Inflammatory macrophage (primary cell): ENCODE measurements at places on chromosomes 4 and X.

- no peak for DNase-seq
These were observed 145.2 kb upstream of the FTHL17 start for GRCh38 chrX:31217084-31217483.

GRCh38 chr4:176824645-176825366, 32.1 kb upstream of the VEGFC start:
- no peak for DNase-seq

DNA sequence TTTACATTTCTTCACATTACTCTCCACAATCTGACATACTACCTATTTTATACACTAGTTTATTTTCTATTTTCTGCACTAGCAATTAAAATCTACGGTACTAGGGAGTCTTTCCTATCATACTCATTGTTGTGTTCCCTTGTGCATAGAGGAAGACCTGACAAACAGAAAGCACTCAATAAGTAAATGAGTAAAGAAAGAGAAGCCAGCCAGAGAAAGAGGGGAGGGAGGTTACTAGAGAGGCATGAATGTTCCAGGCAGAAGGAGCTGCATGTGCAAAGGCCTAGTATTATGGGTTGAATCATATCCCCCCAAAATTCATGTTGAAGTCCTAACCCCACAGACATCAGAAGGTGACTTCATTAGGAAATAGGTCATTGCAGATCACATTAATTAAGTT, 114.0 kb downstream of the ZAR1 start:
- DNase-seq, result no peak

- DNase-seq, result no peak
These were observed 11.1 kb downstream of the NELFA start for GRCh38 chr4:1997712-1998111.

- no peak for DNase-seq
These were observed 34.1 kb downstream of the PDHA1 start for GRCh38 chrX:19377799-19378198.

- DNase-seq, result peak; percentile 48
These were observed 366.0 kb upstream of the FGF13 start for GRCh38 chrX:139077281-139078250.

- no peak for DNase-seq
These were observed 38.5 kb downstream of the GPM6A start for GRCh38 chr4:175773566-175773965.

- no peak for DNase-seq
These were observed 230.2 kb upstream of the STK26 start for GRCh38 chrX:131792789-131793462.

DNA sequence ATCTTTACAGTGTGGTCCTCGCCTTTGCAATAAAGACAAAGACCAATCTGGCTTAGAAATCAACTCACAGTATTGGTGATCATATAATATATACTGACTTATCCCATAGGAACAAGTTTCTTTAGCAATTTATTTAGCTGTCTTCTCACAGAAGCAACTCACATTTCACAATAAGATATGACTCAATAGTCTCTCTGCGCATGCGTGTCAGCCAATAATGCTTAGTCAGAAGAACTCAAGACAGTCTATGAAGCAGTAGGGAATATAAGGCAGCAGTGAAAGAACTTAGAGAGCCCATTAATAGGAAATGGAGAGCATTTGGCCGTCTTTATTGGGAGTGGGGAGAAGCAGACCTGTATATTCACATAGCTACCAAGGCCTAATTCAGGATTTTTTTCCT, 216.7 kb downstream of the IL13RA2 start:
- no peak for DNase-seq

DNA sequence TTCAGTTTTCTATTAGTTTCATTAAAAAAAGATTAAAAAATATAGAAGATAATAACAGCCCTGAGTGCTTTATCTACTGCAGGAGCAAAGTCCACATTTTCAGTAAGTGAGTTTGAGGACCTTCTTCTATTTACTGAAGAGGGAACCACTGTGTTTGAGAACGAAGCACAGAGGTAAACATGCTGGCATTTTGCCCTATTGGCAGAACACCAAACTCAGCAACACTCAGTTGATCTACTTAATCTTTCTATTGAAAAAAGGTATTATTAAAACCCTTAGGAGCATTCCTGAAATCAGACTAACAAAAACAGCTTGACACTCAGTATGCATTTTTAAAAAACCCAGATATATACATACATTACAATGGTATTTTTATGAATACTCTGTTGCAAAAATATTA, 1496.7 kb downstream of the TECRL start:
- DNase-seq, result no peak

GRCh38 chr4:152601156-152601555, 65.3 kb upstream of the FBXW7 start:
- no peak for DNase-seq

- DNase-seq, result no peak
These were observed 69.4 kb downstream of the NSG1 start for GRCh38 chr4:4456351-4456750.

DNA sequence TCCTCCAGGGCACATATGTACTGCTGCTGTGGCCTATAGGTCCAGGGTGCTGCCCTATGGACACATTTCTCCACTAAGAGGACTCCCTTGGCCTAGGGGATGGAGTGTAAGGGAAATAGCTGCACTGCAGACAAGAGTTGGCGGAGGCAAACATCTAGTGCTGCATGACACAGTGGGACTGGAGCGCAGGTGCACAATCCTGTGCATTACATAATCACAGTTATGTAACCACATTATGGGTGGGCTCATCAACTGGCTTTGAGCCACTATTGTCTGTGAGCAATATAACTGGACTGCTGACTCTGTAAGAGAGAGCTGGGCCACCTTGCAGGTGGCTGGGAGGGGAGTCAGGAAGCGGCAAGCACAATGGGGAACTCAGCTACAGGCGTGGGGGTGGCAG, 3.2 kb upstream of the TIGD2 start:
- DNase-seq, result no peak

DNA sequence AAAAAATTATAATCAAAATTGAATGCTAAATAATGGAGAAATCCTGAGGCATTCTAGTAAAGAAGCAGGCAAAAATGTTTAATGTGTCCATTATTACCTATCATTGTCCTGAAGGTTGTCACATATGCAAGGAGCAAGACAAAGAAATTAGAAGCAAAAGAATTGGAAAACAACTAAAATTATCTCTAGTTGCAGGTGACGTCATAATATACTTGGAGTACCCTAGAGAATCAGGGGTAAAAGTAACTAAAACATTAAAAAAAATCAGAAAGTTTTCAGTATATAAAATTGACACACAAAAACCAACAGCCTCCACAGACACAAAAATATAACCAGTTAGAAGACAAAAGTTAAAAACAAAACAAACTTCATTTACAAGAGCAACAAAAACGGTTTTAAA, 21.4 kb downstream of the MAGEA1 start:
- no peak for DNase-seq

DNA sequence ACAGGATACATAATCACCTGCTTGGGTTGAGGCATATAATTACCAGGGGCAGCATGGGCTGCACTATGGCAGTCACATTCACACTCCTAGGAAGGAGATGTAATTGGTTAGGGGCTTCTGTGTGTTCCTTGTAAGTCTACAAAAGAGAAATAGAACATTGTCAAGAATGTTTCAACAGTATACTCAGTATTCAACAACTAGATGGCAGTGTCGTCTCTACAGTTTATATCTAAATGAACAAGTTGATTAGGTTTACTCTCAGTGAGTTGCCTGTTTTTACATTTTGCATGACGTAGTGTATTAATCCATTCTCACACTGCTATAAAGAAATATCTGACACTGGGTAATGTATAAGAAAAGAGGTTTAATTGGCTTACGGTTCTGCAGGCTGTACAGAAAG, 50.5 kb upstream of the RAB33B start:
- no peak for DNase-seq

- no peak for DNase-seq
These were observed 10.2 kb downstream of the DCUN1D4 start for GRCh38 chr4:51853027-51853682.

GRCh38 chr4:140049849-140050637, 103.9 kb downstream of the MAML3 start:
- DNase-seq, result no peak

DNA sequence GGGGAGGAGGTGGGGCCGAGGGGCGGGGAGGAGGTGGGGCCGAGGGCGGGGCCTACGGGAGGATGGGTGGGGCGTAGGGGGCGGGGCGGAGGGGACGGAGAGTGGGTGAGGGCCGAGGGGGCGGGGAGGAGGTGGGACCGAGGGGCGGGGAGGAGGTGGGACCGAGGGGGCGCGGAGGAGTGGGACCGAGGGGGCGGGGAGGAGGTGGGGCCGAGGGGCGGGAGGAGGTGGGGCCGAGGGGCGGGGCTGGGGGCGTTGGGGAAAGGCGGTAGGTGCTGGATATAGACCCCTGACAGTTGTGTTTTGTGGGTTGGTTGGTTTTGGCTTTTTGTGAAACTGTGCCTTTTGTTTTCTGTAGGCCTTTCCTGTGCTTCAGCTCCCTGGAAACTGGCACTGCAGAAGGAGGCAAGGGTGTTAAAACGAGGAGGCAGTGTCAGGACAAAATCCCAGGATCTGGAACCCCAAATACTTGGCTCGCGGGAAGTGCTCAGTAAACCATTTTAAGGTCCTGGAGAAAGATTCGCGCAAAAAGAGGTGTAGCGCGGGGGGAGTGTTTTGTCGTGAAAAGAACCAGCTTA, 580 bp upstream of the MMGT1 start:
- peak; percentile 3 for DNase-seq

GRCh38 chr4:33975995-33976394, 2268.3 kb downstream of the ARAP2 start:
- DNase-seq, result no peak
